Stimulated activated CD8-positive, alpha-beta memory T cell treated with anti-CD3 and anti-CD28 coated beads, Interleukin-7, amount 100 ng/mL, for 48 hours (primary cell): ENCODE measurements at places on chromosomes 5 and 9.

GRCh38 chr9:28456861-28457260 is 883.6 kb upstream of the C9orf72 start:
- no peak for DNase-seq

GRCh38 chr5:172757394-172758010 is 13.5 kb downstream of the DUSP1 start:
- no peak for DNase-seq

DNA sequence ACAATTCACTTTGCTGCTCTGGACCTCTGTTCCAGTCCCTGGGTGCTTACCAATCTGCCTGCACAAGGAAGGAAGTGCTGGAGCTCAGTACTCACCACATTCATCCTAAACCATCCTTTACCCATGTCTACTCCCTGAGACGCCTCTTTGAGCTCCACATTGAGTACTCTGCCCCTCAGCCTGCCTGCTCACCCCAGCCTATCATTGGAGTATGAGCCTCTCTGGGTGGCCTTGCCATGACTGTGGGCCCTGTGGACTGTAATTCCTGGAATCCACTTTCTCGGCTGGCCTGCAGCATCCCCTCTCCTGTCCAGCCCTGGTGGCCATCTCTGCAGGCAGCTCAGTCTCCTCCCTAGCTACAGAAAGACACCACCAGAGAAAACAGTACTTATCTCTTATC is 428.6 kb downstream of the SPOCK1 start:
- DNase-seq: no peak

DNA sequence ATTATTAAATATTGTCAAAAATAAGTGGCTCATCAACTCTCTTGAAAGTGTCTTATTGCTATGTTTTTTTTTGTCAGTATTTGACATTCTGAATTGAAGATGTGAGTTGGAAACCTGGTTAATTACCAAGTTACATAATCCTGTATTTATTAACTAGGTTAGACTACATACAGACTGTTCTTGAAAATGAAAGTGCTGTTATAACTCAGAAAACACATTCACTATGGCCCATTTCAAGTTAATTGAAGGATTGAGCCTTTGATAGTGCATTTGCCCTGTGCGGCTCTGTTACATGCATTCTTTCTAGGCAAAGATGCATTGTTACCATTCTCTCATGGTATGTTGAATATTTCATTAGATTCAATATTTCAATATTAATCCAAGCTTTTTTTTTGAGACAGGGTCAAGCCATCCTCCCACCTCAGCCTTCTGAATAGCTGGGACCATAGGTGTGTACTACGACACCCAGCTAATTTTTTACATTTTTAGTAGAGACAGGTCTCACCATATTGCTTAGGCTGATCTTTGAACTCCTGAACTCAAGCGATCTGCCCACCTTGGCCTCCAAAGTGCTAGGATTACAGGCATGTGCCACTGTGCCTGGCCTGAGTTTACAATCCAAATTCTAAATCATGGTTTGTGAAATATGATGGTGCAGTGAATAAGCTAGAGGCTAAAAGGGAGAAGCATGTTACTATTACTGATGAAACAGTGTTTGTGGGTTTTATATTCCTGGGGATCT is 10.0 kb downstream of the CTNNA1 start:
- DNase-seq: no peak

GRCh38 chr9:116792271-116792670 is 105.2 kb downstream of the TRIM32 start:
- no peak for DNase-seq

DNA sequence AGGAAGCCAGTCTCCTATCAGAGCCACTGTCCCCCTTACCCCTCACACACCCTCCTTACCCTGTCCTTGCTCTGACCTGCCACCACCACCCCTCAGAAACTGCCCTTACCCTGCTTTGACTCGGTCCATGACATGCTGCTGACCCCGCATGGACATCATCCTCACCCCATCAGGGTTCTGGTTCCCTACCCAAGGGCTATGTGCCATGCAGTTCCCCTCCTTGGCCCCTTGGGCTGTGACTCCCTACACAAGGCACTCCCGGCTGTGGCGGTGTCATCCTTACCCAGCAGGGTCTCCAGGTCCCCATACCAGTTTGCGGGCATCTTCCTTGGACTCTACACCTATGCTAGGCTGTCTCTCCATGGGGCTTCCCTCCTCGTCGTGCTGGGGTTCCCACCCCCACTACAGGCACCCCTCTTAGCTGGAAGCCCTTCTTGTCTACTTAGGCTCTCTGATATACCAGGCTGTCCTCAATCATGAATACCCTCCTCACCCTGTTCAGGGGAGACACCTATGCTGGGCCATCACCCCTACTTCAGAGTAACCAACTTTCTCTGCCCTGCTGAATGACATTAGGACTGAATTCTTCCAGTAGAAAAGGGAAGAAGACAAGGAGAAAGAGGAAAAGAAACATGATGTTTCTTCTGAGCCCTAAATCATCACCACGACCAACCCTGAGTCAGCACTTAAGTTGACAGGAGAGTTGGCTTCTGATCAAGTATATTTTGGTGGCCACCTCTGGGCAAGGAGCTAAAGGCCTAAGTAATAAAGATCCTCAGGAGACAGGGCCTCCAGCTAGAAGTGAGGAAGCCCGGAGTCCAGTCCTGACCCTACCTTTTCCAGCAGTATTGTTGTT is 115.2 kb downstream of the GCNT1 start:
- DNase-seq: no peak

- DNase-seq: no peak
Observed at GRCh38 chr5:73307645-73308355, 134.8 kb downstream of the TMEM174 start.
